ENCODE measurements at places on chromosomes 7 and 10. TPM values are rescaled to one million over a fixed set of nuclear protein-coding genes. Genes with fewer than 3 reads are reported as not detected.

- no peak for DNase-seq
Measured at GRCh38 chr7:128299109-128299607, 44.5 kb downstream of the RBM28 start.

- no peak for DNase-seq
Measured at GRCh38 chr7:112500619-112501018, 19.8 kb downstream of the LSMEM1 start.

- no peak for DNase-seq
Measured at GRCh38 chr10:102773986-102774385, 30.2 kb downstream of the WBP1L start.

The DGKB gene
- total RNA-seq, result not detected

GRCh38 chr10:6134099-6134823 lies 45.4 kb downstream of the RBM17 start:
- no peak for DNase-seq

The ITPRID1 gene
- 2.6 TPM for total RNA-seq

The ATOH7 gene
- total RNA-seq, result 0.99 TPM

GRCh38 chr10:60414111-60414510 lies 24.4 kb upstream of the ANK3 start:
- no peak for DNase-seq

GRCh38 chr10:130025811-130026485 lies 61.9 kb upstream of the EBF3 start:
- no peak for DNase-seq

- DNase-seq, result no peak
Measured at GRCh38 chr10:103811463-103811862, 43.9 kb downstream of the SH3PXD2A start.

DNA sequence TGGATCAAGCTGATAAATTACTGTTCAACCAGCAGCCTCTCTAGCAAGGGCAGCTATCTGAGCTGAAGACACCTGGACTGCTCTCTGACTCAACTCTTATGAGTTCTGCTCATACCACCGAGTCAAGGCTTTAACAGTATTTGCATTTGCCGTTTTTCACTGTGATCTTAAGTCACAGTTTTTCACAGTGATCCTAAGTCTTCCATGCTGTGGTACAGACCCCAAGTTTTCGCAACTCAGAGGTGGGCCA lies 31.3 kb downstream of the PIP4K2A start:
- DNase-seq, result no peak

- DNase-seq, result no peak
Measured at GRCh38 chr7:104327938-104328295, 486 bp upstream of the LHFPL3 start.

DNA sequence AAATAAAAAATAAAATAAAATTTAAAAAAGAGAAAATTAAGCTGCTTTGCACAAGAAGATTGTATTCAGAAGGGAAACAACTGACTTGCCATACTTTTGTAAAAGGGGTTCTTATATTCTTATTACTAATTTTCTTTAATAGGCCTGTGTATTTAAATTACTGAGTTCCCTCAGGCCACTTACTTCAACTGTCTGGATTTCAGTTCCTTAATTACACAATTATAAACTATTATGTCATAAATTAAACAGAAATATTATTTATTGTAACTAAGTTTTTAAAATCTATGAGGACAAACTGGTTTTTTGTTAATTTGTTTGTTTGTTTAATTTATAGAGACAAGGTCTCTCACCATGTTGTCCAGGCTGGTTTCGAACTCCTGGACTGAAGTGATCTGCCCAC lies 22.4 kb upstream of the MICU1 start:
- no peak for DNase-seq

The BUB3 gene
- 75.7 TPM for total RNA-seq

The RNF148 gene
- 0.36 TPM for total RNA-seq

The TEX36 gene
- total RNA-seq, result not detected

- DNase-seq, result peak; percentile 15
Measured at GRCh38 chr7:158858592-158859503, 2.5 kb downstream of the DYNC2I1 start.

The NACAD gene
- total RNA-seq, result 0.89 TPM

The DGKI gene
- total RNA-seq, result 1.4 TPM

DNA sequence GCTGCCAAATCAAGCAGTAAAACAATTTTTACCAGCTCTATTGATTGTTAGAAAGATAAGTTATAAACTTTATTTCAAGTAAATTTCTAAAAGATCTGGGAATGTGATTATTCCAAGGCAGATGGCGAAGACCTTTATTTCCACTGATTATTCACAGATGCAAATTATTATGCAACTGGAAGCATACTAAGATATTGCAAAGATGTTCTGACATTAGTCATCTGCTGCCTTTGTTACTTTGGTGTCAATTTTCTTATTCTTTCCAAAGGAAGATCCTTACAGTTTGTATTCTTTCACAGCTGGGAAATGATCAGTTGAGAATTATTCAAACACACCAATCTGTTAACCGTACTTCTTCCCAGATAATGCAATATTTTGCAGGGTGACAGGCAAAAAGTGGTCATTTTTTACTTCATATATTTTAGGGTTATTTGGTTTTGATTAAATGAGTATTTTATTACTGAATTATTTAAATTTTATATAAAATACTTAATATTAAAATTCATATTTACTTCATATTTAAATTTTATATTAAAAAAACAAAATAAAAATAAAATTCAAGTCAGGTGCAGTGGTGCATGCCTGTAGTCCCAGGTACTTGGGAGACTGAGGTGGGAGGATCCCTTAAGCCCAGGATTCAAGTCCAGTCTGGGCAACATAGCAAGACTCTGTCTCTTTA lies 171.3 kb downstream of the FZD1 start:
- no peak for DNase-seq

GRCh38 chr10:61284222-61284890 lies 168.8 kb downstream of the TMEM26 start:
- DNase-seq, result no peak

- DNase-seq, result no peak
Measured at GRCh38 chr10:106978756-106979155, 185.8 kb downstream of the SORCS1 start.

DNA sequence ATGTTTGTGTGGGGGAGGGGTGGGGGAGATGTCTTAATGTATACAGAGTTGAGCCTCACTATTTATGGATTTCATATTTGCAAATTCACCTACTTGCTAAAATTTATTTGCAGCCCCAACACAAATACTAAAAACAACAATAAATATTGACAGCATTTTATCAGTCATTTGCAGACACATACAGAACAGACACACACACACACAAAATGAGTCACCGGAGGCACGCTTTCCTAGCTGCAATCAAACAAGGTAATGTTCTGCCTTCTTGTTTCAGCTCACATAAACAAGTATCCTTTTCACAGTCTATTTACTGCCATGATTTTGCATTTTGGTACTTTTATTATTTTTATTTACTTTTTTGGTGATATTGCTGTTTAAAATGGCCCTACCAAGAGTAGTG lies 88.5 kb downstream of the IPMK start:
- DNase-seq, result no peak

DNA sequence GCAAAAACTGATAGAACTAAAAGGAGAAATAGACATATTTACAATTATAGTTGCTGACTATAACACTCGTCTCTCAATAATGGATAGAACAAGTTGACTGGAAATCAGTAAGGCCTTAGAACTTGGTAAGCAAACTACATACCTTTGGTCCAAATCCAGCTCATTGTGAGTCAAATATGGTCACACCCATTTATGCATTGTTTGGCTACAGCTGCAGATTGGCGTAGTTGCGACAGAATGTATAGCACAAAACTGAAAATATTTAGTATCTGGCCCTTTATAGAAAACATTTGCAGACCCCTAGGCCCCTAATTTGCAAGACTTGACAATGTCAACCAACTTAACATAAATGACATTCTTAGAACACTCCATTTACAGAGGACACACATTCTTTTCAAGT lies 103.6 kb upstream of the EGR2 start:
- no peak for DNase-seq

DNA sequence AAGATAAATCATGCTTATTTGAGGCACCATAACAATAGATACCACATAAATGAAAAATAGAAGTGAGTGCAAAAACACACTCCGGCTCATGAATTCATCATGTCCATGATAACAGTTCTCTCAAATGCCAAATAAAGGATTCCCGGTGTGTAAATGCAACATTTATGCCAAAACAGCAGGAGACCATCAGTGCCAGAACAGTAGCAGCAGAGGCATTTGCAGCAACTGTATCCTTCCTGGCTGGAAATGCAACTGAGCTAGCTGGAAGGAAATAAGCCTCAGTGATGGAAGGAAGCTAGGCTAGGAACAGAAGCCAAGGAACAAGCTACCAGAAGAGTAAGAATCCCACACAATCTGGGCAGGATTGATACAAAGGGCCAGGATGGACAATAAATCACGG lies 79.9 kb upstream of the THSD7A start:
- no peak for DNase-seq

DNA sequence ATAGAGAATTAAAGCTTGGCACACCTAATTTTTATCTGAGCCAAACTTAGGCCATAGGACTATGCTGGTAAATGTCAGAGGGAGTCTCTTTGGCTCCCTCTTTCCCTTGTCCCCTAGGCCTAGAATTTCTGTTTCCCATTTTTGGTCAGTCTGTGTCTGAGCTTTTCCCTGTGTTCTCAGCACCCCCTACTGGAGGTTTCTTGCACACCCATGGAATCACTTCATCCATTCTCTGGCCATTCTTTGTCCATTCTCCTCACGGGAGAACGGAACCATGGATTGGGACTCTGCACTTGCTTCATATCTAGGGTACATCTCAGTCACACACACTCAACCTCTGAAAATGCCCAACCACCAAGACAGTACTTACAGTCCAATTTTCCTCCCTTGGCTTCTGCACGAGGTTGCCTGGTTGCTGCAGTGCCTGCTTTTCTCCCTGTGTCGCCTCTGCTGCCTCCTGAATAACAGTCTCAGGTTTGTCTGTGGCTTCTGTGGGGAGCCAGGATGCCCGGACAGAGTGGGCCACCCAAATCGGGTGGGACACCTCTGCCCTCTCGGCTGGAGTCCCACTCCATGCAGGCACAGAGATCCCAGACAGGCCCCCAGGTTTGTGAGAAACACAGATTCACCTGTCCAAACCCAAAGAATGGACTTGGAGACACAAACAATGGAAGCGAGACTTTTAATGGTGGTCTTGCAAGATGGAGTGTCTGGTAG lies 35.1 kb upstream of the DNAH11 start:
- no peak for DNase-seq

All from lower leg skin (tissue), 4 donors.